H54 (cell line): ENCODE measurements at places on chromosomes 16 and 17.
A peak's percentile ranks its signal among the peaks of the same experiment; 100 is the strongest.

- no peak for DNase-seq
Observed at GRCh38 chr16:68767581-68767980, 30.5 kb downstream of the CDH1 start.

- no peak for DNase-seq
Observed at GRCh38 chr17:46178550-46179214, 14.5 kb downstream of the KANSL1 start.

DNA sequence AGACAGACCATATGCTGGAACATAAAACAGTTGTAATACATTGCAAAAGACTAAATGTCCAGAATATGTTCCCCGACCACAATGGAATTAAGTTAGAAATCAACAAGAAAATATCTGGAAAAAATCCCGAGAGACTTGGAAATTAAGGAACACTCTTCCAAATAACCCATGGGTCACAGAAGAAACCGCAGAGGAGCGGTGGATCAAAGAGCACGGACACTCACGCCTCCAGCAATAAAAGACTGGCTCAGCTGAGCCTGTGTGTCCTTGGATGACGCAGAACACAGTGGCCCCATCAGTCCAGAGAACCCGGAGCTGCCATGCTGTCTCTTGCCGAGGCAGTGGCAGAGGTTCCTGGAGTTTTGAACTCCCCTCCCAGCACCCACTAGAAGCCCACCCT, 30.9 kb upstream of the FOXF1 start:
- DNase-seq: no peak

- no peak for DNase-seq
Observed at GRCh38 chr17:81071761-81072741, 37.1 kb downstream of the BAIAP2 start.

GRCh38 chr16:10466861-10467260, 81.0 kb downstream of the ATF7IP2 start:
- DNase-seq: no peak

DNA sequence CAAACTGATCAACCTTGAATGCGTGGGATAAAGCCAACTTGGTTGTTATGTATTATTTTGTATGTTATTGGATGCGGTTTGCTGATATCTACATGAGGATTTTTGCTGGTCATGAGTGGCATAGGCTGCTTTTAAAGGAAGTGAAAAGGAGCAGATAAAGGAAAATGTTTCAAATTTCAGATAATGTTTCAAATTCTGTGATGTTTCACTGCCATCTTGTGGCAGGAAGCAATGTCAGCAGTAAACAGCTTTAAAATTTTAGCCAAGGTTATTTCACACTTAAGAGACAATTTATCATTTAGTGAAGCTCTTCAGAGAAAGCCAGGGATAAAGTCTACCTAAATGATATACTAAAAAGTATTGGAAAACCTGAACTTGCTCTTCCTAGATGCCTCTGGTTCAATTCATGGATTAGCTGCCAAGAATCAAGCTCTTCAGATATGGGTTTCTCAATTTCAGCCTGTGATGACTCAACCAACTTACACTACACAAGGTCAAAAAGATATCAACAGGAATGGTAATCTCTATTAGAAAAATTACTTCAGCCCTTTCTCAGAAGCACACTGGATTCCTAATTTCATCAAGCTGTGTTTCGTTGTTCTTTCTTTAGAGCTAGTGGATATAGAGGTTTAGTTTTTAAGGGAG, 136.0 kb upstream of the C17orf78 start:
- no peak for DNase-seq

DNA sequence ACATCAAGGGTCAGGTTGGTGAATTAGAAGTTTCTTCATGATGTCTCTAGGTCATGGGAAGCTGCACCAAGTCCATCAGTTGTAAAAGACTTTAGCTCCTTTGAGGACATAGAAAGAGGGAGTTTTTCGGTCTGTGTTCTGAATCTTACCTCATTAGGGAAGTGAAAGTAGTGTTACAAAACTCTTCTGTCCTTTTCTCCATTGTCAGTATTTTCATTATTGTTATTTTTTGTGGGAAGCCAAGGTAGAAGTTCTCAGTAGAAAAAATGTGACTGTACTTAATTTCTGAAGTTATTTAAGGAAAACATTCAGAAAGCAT, 24.2 kb downstream of the MAP3K3 start:
- no peak for DNase-seq

- no peak for DNase-seq
Observed at GRCh38 chr17:55245986-55246385, 18.8 kb upstream of the HLF start.

DNA sequence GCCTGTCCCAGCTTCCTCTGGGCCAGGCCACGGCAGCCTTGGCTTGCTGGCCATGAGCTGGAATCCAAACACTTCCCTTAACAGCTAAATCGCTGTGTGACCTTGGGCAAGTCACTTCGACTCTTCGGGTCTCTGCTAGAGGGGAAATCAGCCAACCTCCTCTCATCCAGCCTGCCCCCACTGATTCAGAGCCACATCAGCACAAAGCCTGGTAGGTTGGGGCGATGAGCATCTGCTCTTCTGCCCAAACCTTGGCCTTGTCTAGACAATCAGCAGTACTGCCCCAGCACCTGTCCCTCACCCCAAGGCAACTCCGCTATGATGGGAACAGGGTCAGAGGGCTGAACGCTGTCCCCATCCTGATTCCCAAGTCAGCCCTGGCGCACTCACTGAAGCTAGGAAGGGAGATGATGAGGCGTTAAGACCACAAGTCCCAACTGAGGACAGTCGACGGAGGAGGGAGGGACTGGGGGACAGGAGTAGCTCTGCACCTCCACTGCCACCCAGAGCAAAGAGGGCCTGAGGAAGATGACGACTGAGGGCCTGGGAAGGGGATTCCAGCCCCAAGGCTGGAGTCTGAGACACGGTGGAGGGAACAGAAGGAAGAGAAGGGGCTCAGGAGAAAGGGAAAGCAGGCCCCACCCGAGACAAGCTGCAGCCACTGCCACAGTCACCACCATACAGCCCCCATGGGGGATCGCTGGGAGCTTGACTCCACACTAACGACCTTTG, 1.3 kb downstream of the CLUH start:
- DNase-seq: no peak

- peak; percentile 62 for DNase-seq
Observed at GRCh38 chr17:20008242-20009051, 712 bp upstream of the SPECC1 start.

GRCh38 chr17:61400717-61401388, 1.2 kb downstream of the TBX2 start:
- DNase-seq: no peak

GRCh38 chr17:627051-627450, 87.6 kb downstream of the VPS53 start:
- no peak for DNase-seq

GRCh38 chr16:143047-143446, 4.6 kb upstream of the NPRL3 start:
- no peak for DNase-seq

DNA sequence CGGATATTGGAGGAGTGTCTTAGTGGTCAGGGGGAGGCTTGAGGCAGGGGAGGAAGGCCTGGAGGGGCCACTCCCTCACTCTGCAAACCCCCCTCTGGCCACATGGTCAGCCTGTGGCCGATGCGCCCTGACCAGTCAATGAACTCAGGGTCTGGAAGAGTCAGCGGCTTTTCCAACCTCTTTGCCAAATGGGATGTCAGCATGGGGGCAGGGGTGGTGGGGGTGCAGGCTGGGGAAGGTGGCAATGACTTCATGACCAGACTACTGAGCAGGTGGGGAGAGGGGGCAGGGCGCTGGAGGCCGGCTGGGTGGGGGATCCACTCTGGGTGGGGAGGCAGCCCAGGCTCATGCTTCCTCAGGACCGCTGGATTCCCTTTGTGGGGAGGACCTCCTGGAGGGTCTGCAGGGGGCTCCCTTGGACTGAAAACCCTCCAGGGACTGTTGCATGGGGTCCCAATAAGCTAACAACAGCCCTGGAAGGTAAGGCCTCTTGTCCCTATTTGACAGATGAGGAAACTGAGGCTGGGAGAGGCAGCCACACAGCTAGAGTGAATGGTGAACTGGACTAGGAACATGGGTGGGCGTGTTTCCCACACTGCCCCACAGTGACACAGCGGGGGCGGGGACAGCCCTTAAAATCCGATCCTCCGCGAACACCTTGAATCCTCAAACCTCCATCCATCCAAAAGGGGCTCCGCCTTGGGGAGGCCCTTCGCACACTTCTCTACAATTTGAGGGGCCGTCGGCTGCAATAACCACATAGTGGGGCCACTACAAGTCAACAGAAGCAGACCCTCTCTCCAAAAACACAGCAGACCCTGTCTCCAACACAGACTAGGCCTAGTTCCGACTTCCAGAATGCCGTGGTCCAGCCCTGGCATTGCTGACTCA, 81.0 kb upstream of the TOB1 start:
- DNase-seq: no peak

DNA sequence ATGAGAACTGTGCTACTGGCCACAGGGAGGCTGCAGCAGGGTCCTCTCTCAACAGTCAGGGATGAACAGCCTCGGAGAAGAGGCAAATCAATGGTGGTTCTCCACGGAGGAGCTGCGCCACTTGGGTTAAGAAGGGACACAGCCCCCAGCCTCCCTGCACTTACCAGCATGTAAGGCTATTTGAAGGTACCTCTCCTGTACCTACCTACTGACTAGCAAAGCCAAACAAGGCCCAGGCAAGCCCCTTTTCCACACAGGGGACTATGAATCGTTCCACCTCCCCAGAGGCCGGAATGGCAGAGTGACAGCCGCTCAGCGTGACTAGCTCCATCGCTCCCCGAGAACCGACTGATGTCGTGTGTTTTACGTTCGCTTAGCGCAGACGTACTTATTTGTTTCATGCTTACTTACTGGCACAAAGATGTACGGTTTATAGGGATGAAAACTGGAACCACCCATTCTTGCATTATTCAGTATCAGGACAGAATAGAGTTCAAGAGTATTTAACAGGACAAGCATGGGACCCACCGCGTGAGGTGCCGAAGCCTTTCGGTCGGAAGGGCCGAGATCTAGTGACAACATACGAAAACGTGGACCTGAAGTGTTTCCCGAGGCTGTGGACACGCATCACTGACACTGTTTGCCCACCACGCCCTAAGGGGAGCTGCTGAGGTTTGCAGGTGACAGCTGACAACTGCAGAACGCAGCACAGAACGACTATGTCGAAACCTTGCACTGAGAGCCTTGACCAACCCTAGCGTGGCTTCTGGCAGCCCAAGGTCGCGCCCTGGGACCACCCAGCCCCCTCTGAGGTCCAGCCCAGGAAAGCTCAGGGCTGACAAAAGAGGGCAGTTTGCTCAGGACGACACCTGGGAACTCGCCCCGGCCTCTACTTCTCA, 1.0 kb downstream of the TEPSIN start:
- no peak for DNase-seq

DNA sequence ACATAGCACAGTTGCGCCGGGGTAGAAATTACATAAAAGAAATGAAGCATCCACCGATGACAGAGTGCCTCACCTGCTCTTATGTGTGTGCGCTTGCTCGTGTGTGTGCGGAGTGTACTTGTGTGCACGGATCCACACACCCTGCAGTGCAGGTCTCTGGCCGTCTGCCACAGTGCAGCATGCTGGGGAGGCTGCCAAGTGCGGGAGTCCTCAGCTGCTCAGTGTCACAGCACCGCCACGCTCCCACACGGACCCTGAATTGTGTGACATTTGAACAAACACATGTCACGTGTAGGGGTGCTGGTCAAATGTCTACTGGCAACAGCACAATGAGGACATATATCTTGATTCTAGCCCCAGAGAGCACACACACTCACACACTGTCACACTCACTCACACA, 243.0 kb upstream of the MYOCD start:
- DNase-seq: no peak

- no peak for DNase-seq
Observed at GRCh38 chr17:59601130-59601529, 18.6 kb upstream of the CLTC start.

DNA sequence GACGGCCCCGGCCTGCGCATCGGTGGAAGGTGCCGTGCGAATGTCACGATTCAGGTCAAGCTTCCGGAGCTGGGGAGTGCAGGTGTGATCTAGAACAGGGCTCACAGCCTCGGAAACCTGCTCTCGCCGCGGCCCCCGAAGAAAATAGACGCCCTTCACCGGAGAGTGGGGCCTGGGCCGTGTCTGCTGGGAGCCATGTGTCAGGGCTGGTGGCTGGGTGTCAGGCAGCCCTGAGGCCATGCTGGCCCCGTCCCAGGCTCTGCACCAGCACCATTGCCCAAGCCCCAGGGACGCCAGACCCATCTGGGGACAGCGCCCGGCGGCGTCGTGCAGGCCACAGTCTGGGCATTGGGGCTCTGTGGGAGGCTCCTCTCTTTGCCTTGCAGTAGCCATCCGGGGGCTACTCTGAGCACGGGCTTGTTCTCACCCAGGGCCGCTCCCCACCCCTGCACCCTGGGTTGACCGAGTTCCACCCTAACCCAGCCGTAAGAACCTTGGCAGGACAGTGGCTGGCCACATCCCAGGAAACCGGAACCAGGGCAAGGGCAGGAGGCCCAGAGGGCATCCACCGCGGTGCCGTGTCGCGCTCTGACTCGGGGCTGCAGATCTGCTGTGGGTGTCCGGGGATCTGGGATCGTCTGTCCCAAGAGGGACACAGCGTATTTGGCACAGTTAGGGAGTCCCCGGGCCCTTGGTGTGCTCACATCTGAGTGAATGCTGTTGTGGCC, 5.3 kb upstream of the NUDT16L1 start:
- no peak for DNase-seq

DNA sequence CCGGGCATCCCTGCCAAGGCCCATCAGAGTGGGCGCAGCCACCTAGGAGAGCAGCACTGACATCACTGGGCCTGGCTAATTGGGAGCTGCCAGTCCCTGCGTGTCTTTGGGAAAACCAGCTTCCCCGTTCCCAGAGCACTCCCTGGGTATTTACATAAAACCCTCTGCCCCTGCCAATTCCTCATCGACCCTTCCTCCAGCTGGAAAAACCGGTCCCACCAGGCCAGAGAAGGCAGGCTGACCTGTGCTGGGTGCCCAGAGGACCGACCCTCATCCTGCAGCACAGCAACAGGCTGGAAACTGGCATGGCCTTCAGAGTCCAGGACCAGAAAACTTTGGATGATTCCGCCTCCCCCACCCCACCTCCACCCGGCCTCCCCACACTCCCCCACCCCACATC, 8.2 kb upstream of the FOXN1 start:
- DNase-seq: no peak

GRCh38 chr17:80839970-80840369, 151.7 kb upstream of the CHMP6 start:
- no peak for DNase-seq

- no peak for DNase-seq
Observed at GRCh38 chr16:23650674-23651416, 9.6 kb downstream of the DCTN5 start.
